ENCODE measurements at places on chromosomes 1 and 21.

- DNase-seq: no peak
Observed at GRCh38 chr21:42959728-42960127, 14.6 kb upstream of the PKNOX1 start.

- peak; percentile 84 for DNase-seq
Observed at GRCh38 chr1:226983992-226984364, 43.9 kb downstream of the COQ8A start.

- DNase-seq: no peak
Observed at GRCh38 chr1:73593364-73593763, 604.6 kb downstream of the LRRIQ3 start.

DNA sequence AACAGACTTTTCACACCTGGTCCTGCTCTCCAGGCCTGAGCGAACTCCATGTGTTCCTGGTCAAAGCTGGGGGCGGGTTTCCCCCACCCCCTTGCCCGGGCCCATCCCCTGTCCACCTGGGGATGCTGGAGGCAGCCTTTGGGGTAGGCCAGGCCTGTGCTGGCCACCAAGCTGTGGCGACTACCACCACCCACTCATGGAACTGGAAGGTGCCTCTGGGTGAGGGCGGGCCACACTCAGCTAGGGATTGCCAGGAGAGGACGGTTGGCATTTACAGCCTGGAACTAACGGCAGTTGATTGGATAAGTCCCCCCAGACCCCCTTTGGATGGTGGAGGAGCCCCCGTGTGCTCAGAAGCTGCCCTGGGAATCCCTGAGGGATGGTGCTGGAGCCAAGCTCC lies 7.9 kb downstream of the S100B start:
- no peak for DNase-seq
